Activated CD4-positive, alpha-beta T cell treated with anti-CD3 and anti-CD28 coated beads, Interleukin-2, amount 50 U/mL, for 1 hour (primary cell): ENCODE measurements at places on chromosomes 4 and X.

- no peak for DNase-seq
Measured at GRCh38 chr4:5526080-5526846, 182.1 kb downstream of the EVC2 start.

- no peak for DNase-seq
Measured at GRCh38 chr4:149465955-149466354, 349.7 kb downstream of the IQCM start.

DNA sequence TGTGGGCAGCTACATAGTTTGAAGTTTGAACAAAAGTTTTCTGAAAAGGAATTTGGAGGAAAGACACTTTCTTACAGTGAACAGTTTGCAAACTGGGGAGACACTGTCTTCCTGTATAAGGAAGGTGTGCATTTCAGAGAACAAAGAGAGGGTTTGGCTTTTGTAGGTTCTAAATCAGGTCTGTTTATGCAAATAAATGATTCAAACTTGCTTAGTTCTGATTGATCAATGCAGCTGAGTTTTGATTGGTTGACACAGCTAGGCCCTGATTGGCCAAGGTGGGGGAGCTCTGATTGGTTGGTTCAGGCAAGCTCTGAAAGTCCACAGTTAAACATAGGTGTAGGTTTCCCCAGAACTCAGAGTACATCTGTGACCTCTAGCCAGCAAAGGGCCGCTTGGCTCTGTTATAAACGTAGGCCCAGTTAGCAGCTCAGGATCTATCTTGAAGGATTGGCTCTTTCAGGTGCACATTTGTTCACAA, 63.0 kb upstream of the ENPP6 start:
- DNase-seq: no peak

DNA sequence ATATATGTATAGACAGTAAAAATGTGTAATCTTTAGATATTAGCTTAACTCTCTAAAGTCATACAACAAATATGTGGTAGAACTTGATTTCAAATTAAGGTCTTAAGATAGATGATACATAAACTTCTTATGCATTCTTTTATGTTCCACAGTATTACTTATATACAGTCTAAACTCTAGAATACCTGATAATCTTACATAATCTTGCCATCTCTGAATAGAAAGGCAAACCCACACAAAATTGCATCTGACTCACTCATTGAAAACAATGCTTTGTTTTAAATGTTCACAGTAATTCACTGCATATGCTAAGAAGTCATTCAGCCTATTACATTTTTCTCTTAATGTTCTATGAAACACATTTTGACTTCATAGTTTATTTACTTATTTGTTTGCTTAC, 10.1 kb downstream of the SULT1B1 start:
- DNase-seq: no peak

DNA sequence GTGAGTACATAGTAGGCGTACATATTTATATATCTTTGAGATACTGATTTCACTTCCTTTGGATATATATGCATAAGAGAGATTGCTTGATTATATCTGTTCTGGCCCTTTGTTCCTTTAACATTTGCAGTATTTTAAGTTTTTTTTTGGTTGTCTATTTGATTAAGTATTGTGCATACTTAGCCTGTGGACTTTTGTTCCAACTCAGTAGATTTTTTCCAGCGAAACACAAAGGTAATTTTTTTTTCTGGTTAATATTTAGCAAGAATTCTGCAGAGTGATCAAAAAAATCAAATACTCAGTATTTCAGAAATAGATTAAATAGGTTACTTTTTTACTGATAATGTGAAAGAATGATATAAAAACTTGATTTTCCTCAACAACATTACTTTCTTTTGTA, at the start of gene AFM:
Gene AFM, plus strand, starts transcription at position 388 of the 400 bp plus-strand sequence. CDS start 31 bp downstream, outside the sequence.
- no peak for DNase-seq

- DNase-seq: no peak
Measured at GRCh38 chr4:6941796-6942195, 32.2 kb downstream of the TBC1D14 start.

- no peak for DNase-seq
Measured at GRCh38 chrX:106959901-106960300, 39.7 kb downstream of the CLDN2 start.

- DNase-seq: no peak
Measured at GRCh38 chr4:156109943-156110900, 156.6 kb upstream of the CTSO start.

DNA sequence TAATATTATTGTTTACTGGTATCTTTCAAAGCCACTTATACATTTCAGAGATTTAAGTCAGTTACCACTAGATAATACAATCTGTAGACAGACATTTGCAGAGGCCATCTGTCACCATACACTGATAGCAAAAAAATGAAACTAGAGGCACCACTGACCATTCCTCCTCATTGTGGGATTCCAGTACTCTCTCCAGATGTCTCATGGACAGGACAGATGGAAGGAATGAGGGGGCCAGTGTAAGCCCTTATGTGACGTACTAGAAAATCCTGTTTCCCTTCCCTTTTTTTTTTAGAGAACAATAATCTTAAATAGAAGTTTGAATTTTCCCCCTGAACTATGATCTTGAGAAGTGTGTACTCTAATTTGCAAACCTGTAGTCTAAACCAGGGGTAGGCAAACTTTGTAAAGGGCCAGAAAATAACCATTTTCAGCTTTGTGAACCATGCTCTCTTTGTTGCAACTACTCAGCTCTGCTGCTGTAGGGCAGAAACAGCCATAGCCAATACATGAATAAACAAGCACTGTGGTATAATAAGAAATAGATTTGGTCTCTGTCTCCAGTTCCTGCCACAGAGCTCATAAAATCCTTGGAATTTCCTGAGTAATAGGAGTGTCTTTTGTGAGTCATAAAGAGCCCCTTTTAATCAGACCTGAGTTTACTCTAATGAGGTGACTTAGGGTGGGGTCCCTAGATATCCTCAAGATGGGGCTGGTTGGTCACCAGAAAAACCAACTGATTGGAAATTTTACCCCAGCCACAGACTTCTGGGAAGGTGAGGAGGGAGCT, 90.4 kb downstream of the MOSPD2 start:
- no peak for DNase-seq

GRCh38 chr4:14262221-14262620, 634.7 kb upstream of the BOD1L1 start:
- DNase-seq: no peak

GRCh38 chrX:23052324-23052723, 52.6 kb downstream of the DDX53 start:
- DNase-seq: no peak

- no peak for DNase-seq
Measured at GRCh38 chr4:146033149-146033548, 94.5 kb upstream of the ZNF827 start.

DNA sequence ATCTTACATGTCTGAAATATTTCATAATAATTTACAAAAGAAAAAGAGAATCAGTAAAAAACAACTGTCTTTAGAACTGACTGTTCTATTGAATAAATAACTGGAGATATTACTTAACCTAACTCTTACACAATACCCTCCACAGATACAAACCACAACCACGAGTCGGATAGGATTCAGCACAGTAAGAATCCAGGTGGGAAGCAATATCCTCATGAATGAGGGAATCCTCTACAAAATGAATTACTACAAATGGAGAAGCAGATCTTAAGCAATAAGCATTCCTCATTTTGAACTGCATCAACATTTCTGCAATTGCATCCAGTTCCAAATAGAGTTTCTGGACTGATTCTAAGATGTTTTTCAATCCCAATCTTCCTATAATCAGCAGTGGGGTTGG, 227.1 kb downstream of the SH2D1A start:
- no peak for DNase-seq

DNA sequence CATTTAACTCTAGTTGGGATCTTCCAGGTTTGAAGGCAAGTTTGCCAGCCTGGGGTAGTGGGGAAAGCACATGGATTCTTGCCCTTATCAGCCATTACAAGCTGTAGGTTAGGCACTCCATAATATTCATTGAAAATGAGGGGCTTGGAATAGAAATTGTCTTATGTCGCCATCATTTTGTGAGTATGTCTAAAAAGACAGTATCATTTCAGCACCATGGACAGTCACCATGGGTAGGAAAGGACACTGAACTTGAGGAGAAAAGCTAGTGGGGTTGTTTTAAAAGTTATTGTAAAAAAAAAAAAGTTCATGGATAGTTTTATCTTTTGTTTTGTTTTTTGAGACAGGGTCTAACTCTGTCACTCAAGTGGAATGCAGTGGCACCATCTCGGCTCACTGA, 356.1 kb downstream of the HNRNPD start:
- DNase-seq: no peak

GRCh38 chr4:102246416-102246815, 98.9 kb downstream of the SLC39A8 start:
- DNase-seq: no peak

DNA sequence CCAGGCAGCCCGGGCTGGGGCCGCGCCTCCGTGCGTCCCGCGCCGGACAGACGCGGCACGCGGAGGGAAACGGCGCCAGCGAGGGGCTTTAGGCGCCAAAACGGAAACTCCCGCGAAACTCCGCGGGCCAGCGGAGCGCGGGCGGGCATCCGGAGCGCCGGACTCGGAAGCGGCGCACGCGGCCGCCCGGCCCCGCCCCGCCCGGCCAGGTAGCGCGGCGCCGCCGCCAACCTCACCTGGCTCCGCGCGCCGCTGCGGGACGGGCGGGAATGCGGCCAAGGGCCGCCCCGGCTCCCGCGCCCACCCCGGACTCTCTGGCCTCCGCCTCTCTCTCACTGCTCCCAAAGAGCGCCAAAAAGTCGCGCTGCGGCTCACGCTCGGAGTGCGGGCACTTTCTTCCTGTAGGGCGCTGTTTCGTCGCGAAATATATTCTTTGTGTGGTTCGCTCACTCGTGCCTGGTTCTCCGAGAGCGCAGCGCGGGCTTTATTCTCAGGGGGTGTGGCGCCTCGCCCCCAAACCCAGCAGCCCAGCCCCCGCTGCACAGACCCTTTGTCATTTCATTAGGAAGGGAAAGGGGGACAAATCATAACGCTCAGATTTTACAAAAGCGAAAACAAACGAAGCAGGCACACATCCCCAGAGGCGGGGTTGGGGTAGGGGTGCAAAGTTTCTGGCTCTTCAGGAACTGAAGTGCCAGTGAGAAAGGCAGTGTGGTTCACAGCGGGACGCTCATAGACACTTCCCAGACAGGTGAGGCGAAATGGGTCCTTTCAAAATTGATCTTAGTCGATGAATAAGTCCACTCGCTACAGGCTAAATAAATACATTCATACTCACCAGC, 961 bp upstream of the MBNL3 start:
- DNase-seq: peak; percentile 47
